ENCODE measurements at places on chromosomes 16 and 17. TPM values are rescaled to one million over a fixed set of nuclear protein-coding genes. Genes with fewer than 3 reads are reported as not detected.
A peak's percentile ranks its signal among the peaks of the same experiment; 100 is the strongest.

GRCh38 chr17:62611292-62611691 is 16.2 kb upstream of the MRC2 start:
- no peak for DNase-seq
- no peak overlapping the region for H3K27ac ChIP-seq
- H3K4me3 ChIP-seq = no peak overlapping the region

GRCh38 chr17:4446326-4447071 is 12.8 kb downstream of the SPNS3 start:
- H3K4me1 ChIP-seq = peaks cover 8% of the 10 kb centered on the region
- H3K27me3 ChIP-seq = no peaks in the 10 kb centered on the region
- no peak for DNase-seq
- no peak overlapping the region for H3K4me3 ChIP-seq
- no peaks in the 10 kb centered on the region for H3K36me3 ChIP-seq

The LGALS9B gene
- not detected for total RNA-seq

DNA sequence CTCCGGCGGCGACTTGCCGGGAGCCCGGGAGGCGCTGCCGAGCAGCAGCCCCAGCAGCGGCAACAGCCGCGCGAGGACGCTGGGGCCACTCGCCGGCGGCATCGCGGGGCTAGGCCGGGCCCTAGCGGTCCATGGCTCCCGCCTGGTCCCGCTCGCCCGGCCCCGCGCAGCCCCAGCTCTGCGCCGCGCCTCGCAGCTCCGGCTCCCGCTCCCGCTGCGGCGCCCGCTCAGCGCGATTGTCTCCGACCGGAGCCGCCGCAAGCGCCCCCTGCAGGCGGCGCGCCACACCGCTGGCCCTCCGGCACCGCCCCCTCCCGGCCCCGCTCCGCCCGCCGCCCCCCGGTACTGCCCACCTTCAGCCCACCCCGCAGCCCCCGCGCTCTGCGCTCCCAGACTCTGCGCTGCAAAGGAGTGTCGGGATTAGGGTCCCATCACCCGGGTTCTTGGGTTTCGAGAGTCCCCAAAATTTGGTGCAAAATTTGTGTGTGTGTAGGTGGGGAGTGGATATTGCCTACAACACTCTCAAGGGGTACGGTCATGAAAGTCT is at the start of gene FAM171A2:
Gene FAM171A2, minus strand, starts transcription at position 241 of the 547 bp plus-strand sequence. Its CDS starts 139 bp downstream, at position 102.
- H3K27ac ChIP-seq = no peak within 1 kb of the TSS
- DNase-seq = peak; percentile 42
- no peaks in the 10 kb centered on the region for H3K36me3 ChIP-seq
- H3K27me3 ChIP-seq = no peaks in the 10 kb centered on the region
- H3K4me3 ChIP-seq = no peak within 1 kb of the TSS

The NACA2 gene
- not detected for total RNA-seq

The CCDC144A gene
- total RNA-seq = 0.41 TPM

The ARL5C gene
- not detected for total RNA-seq

DNA sequence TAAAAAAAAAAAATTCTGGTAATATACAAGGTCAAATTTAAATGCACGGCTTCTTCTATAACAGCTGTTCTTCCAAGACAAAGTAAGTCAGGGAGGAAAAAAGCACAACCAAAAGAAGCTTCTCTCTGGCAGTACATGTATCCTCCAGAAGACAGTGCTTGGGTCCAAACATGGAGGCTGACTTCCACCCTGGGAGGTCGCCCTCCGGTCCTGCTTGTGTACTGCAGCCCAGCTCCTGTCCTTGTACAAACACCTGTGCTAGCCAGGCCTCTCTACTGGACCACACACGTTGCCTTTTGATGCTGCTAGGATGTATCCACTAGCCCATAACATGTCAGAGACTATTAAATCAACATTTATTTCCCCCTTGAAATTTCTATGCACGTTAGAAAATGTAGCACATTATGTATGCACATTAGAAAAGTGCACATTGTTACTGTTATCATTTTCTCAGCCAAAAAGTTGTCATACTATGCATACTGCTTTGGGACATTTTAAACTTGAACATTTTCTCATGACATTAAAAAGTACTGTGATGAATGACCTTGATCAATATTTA is 21.9 kb downstream of the TEKT3 start:
- H3K4me1 ChIP-seq = no peaks in the 10 kb centered on the region
- H3K27me3 ChIP-seq = no peaks in the 10 kb centered on the region

- no peaks in the 10 kb centered on the region for H3K27me3 ChIP-seq
- no peak for DNase-seq
- H3K36me3 ChIP-seq = no peaks in the 10 kb centered on the region
- no peak overlapping the region for H3K4me3 ChIP-seq
- H3K27ac ChIP-seq = no peak overlapping the region
Observed at GRCh38 chr17:69188064-69188463, 40.6 kb downstream of the ABCA10 start.

DNA sequence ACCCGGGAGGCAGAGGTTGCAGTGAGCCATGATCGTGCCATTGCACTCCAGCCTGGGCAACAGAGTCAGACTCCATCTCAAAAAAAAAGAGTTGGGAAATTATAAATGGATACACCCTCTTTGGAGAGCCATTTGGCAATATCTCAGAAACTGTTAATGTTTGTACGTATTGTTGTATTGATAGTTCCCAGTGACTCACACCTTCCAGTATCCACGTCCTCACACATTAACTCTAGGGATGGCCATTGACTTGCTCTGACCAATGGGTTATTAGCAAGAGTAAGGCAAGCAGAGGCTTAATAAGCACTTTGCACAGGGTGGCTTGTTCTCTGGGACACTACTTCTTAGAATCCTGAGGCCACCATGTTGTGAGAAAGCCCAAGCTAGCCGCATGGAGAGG is 107.6 kb upstream of the LHX1 start:
- H3K4me1 ChIP-seq = no peaks in the 10 kb centered on the region
- peaks cover 16% of the 10 kb centered on the region for H3K27me3 ChIP-seq
- no peak for DNase-seq

The CBX2 gene
- 1.3 TPM for total RNA-seq

The CACNA1H gene
- total RNA-seq = 47.5 TPM

DNA sequence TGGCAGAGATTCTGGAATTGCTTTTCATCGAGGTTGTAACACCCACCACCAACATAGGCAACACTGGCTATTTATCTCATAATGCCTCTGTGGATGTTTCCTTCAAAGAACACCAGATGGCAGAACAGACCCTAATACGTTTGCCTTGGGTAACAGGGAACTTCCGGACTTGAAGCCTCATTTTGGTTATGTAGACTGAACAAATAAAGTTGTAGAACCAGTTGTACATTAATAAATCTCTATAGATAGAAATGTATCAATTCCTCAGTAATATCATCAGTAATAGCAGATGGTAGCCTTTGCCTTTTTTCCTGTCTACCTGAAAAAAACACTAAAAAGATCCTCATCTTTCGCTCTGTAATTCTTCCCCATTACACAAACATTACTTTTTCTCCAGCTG is 25.9 kb upstream of the APOH start:
- H3K27me3 ChIP-seq = no peaks in the 10 kb centered on the region
- H3K4me3 ChIP-seq = no peak overlapping the region
- no peaks in the 10 kb centered on the region for H3K36me3 ChIP-seq
- peak; percentile 42 for DNase-seq

DNA sequence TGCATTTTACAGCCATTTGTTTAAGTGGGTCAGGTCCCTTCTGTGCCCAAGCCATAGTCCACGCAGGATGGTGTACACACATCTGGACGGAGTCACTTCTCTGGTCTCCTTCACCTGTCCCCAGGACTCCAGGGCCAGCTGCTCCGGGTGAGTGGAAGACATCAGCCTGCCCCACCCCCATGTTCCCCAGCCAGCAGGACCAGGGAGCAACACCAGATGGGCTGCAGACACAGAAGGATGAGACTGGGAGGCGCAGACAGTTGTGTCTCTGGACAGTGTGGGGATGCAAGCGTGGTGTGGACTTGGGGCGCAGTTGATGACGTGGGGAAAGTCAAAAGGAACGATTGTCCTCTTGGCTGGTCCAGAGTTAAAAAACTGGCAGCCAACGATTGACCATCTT is 24.6 kb upstream of the WFDC1 start:
- H3K36me3 ChIP-seq = no peaks in the 10 kb centered on the region
- H3K4me3 ChIP-seq = no peak overlapping the region
- H3K4me1 ChIP-seq = no peaks in the 10 kb centered on the region
- no peaks in the 10 kb centered on the region for H3K27me3 ChIP-seq

GRCh38 chr16:16151315-16151714 is 72.0 kb downstream of the ABCC6 start:
- peak overlapping the region; percentile 26 for H3K27ac ChIP-seq
- no peaks in the 10 kb centered on the region for H3K27me3 ChIP-seq
- H3K4me1 ChIP-seq = peaks cover 18% of the 10 kb centered on the region
- no peak overlapping the region for H3K4me3 ChIP-seq
- DNase-seq = peak; percentile 7

Measured in adrenal gland (tissue), 19 donors.